ENCODE measurements at places on chromosomes 6 and 20.

GRCh38 chr6:141164042-141164743 is 968.5 kb upstream of the GJE1 start:
- DNase-seq, result no peak

- no peak for DNase-seq
These were observed 3.3 kb downstream of the NECAB3 start for GRCh38 chr20:33670715-33671499.

GRCh38 chr6:15301179-15302006 is 55.5 kb downstream of the JARID2 start:
- no peak for DNase-seq

DNA sequence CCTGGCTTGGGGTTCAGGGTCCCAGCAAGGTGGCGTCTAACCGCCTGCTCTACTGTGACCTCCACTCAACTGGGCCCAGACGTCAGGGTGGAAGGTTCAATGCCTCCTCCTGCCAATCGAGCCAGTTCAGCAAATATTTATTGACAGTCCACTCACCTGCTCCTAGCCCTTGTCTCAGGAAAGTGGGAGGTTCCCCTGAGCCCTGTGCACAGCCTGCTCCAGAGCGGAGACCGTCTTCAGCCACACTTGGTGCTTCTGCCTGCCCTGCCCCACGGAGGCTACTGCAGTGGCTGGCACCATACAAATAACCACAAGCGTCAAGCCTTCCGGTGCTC is 6.1 kb downstream of the CCDC167 start:
- no peak for DNase-seq

GRCh38 chr6:170462366-170463020 is 90.6 kb downstream of the PSMB1 start:
- no peak for DNase-seq

DNA sequence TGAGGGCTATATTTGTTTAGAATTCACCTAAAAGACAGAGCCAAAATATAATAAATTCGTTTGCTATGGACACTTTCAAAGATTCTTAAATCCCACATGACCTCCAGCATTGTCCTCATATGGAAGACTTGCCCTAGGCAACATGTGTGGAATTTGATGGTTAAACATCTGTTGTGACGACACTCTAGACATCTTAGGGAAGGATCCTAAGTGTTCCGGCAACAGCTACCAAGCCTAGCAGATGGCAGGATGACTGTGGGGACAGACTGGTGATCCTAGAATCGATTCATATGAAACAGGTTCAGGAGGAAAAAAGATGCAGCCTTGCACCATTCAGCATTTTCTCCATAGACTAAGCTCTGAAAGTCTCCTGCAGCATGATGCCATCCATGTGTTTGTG is 77.6 kb upstream of the BACH2 start:
- DNase-seq, result no peak

DNA sequence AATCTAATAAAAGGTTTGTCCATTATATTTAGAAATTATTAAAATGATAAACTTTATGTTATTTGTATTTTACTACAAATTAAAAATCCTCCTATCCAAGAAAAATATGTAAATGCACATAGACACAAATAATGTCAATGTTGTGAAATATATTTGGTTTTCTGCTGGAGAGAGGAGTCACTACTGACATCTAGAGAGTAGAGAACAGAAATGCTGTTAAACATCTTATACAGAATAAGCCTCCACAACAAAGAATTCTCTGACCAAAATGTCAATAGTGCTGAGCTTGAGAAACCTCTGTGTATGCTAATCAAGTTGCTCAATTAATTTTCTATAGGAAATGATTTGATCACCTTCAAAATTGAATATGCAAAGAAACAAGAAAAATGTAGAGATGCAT is 12.4 kb downstream of the HTR1B start:
- DNase-seq, result no peak

GRCh38 chr6:123524781-123525180 is 112.0 kb downstream of the TRDN start:
- no peak for DNase-seq

DNA sequence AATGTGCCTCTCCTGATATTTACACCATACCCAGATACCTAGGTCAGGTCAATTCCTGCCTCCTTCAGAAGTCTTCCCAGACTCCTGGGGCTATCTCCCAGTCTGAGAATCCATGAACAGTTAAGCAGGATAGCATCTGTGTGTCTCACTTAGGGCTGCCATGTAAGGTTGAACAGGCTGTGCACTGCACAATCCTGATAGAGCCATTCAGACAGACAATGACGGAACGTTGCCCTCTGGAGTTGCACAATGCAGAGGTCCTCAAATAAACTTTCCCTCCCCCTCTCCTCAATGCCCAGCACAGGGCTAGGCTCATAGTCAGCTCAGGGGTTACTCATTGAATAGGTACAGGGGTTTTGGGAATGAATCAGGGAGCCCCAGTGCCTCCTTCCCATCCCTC is 89.7 kb downstream of the CD40 start:
- DNase-seq, result no peak

DNA sequence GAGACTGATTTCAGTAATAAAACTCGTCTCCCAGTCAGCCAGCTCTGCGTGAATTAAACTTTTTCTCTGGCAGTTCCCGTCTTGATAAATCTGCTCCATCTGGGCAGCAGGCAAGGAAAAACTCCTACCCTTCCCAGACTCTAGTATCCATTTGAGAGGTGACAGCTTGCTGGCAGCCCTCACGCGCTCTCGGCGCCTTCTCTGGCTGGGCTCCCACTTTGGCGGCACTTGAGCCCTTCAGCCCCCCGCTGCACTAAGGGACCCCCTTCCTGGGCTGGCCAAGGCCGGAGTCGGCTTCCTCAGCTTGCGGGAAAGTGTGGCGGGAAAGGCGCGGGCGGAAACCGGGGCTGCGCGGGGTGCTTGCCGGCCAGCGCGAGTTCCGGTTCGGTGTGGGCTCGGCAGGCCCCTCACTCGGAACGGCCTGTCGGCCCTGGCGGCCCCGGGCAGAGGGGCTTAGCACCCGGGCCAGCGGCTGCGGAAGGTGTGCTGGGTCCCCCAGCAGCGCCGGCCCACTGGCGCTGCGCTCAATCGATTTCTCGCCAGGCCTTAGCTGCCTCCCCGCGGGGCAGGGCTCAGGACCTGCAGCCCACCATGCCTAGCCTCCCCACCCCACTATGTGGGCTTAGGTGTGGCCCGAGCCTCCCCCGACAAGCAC is 21.8 kb upstream of the GMPR start:
- no peak for DNase-seq

GRCh38 chr20:25546048-25546447 is 39.3 kb downstream of the NINL start:
- no peak for DNase-seq

DNA sequence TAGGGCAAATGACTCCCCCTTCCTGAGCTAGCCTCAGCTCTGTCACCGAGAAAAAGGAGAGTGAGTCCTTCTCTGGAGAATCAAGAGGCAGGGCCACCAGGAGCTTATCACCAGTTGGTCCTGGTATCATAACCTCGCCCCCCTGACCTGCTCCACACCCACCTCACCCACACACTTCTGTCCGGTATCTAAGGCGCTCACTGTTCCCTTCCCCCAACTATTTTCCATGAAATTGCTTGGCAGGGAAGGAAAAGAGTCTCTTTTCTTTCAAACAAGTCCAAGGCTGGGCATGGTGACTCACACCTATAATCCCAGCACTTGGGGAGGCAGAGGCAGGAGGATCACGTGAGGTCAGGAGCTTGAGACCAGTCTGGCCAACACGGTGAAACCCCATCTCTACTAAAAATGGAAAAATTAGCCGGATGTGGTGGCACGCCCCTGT is 77.6 kb downstream of the ZMYND8 start:
- DNase-seq, result no peak

- no peak for DNase-seq
These were observed 231.0 kb upstream of the GMDS start for GRCh38 chr6:2476376-2476775.

DNA sequence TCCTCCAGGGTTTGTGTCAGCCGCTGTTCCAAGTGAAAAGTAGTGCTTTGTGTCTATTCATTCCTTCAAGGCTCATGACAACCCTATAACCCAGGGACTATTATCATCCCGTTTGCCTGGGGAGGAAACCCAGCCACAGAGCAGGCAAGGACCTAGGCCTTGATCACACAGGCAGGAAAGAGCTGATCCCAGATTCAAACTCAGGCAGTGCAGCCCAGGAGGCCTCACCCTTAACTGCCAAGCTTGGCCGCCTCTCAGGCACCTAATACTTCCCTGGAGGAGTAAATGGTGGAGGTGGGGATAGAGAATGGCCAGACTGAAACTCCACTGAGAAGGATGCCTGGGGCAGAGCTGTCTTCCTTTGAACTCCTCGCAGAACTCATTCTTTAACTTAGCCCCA is 215.1 kb upstream of the QKI start:
- no peak for DNase-seq

DNA sequence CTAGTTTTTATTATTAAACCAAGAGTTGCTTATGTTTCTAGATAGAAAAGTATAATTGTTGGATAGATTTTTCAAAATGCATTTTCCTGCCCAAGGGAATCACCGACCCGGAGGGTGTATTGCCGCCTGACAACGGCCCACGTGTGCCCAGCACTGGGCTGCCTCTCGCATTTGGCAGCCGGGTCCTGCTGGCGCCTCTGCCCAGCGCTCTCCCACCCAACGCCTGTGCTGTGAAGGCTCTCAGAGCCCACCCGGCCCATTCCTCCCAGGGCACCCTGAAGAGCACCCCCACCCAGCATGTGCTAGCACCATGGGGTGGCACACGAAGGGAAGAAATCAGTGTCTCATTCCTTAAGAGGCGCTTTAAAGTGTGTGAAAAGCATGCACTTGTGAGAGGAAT is 88.3 kb upstream of the AFDN start:
- DNase-seq, result no peak

GRCh38 chr6:64955435-64955848 is 751.6 kb downstream of the EYS start:
- DNase-seq, result no peak

DNA sequence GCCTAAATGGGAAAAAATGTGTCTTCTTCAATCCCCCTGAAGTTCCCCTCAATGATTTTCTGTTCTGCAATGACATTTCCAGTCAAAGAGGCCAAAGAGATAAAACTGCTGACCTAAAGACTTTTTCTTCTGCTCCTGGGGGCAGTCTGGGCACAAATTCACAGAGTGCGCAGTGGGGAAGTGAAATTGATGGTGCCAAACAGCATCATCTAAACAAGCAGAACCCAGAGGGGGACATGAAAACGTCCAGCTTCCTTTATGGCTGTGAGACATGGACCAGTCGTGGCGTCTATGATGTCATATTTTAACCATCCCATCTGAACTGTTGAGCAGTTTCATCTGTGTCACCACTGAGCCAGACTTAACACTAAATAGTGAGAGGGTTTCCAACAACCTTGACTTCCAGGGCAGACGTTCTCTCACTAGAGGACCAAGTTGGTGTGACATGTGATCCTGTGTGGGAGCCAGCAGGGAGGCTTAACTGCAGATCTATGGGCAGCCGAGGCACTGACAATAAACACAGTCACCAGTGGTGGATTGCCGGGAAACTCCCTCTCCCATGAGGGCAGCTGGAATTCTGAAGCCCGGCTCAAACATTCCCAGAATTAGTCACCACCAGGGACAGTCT is 12.4 kb downstream of the SCML4 start:
- DNase-seq, result no peak

DNA sequence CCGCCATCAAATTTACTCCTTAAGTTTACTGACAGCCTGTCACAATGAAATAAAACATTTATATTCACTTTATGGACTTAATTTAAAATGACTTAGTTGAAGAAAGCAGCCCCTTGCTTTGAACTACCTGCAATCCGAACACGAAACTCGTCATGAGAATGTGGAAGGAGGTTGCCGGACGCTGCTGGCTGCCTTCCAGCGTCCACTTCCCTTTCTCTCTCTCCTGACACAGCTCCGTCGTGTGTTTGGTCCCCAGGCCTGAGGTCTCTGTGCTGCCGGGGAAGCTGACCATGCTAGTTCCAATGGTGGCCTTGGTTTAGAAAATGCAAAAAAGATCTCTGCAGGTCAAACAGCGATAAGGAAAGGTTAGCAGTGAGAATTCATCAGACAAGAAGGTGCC is 519.7 kb downstream of the CDH26 start:
- no peak for DNase-seq

DNA sequence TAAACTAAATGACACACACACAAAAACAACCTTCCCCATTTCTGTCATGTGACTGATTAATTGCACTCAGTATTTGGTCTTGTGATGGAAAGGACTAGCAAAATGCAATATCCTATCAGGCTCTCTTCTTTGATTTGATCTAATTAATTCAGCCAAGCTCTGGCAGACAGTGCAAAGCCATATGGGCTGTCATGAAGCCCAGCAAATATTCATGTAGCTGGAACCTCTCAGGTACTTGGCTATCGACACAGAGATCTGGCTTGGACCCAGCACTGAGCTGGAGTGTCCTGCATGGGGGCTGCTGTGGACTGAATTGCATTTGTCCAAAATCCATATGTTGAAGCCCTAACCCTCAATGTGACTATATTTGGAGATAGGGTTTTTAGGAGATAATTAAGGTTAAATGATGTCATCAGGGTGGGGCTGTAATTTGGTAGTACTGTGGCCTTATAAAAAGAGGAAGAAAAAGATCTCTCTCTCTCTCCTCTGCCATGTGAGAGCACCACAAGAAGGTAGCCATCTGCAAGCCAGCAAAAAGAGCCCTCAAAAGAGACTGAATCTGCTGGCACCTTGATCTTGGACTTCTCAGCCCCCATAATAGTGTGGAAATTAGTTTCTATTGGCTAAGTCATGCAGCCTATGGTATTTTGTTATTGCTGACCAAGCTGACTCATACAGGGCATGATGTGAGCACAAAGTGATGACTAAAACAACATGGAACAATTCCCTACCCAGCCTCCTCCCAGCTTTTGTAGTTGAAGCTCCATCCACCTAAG is 77.1 kb downstream of the STMND1 start:
- DNase-seq, result no peak

GRCh38 chr6:144083172-144083571 is 12.2 kb downstream of the SF3B5 start:
- DNase-seq, result no peak

DNA sequence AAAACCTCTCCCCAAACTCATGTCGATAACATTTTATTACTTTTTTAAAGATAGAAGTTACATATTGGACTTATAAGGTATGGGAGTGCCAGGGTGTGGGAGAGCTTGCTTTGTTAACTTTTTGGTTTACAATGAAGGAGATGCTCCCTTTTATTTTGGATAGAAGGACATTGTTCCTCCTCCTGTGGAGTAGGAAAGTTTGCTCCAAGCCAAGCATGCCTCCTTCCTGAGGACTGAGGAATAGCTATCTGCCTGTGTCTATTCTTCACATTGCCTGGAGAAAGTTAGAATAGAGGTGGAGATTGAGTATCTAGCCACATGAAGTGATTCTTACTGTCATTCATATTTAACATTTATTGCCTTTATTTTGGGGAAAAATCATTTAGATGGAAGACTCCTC is 71.9 kb downstream of the EYA4 start:
- DNase-seq, result no peak

GRCh38 chr20:17142666-17143065 is 84.2 kb upstream of the PCSK2 start:
- no peak for DNase-seq

All from Jurkat, Clone E6-1 (cell line).